ENCODE measurements at places on chromosomes 6 and 20. TPM values are rescaled to one million over a fixed set of nuclear protein-coding genes. Genes with fewer than 3 reads are reported as not detected.

DNA sequence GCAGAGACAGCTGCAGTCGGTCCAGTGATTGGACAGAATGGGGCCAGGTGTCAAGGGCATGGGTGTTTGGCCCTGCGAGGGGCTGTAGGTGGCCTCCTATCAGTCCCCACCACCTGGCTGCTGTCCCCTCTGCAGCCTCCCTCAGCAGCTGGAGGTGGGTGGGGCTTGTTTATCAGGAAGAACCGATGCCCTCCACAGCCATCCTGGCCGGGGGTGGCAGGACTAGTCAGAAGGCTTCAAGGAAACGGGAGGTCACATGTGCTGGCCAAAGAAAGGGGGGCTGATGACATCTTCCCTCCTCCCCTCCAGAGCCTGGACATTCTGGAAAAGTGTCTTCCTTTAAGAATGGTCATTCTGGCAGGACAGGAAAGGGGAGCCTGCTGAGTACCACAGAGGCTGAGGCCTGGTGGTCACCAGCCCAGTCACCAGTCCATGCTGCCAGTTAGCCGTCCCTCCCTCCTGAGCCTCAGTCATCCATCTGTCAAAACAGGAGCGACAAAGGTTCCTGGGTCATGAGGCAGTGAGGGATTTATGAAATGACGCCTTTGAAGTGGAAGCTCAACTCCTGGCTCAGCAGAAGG is 4.1 kb downstream of the FAM210B start:
- no peak for DNase-seq

DNA sequence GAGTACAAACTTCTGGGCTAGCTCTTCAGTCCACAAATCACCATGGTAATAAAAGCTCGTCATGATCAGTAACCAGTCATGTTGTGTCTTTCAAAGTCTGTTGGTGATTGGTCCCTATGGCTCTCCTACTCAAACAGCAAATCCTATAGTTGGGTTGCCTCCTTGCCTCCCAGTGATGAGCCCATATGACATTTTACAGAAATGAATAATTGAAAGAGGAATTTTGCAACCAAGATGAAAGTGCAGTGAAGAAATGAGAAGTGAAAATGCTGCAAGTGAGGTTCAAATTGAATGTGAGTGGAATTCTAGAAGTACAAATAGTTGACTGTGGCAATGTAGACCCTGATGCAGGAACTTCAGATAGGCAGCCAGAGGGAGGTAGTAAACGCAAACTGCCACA is 5.1 kb upstream of the SIRPD start:
- no peak for DNase-seq

DNA sequence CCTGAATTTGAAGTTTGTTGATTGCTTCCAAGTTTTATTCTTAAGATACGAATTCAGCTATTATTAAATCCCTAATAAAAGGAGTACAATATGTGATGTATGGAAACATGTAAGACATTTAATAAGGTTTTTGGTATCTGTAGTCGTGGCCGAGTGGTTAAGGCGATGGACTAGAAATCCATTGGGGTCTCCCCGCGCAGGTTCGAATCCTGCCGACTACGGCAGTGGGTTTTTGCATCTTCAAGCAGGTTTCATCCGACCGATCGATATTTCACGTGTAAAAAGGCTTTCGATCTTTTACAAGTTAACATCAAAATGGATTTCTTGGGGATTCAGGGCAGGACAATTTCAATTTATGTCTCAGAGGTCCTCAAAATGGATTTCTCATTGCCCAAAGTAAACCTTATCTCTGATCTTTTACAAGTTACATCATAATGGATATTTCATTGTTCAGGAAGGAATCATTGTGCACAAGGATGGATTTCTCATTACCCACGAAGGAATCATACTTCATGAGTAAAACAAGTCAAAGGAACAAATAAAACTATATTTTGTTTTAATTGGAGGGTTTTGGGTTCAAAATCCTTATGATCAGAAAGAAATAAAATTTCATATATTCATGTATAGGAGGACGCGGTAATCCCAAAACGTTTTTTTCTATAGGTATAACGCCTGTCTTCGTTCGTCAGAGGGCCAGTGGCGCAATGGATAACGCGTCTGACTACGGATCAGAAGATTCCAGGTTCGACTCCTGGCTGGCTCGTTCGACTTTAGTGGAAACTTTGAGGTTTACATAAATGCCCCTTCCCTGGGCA is 37.3 kb upstream of the BTN3A2 start:
- peak; percentile 74 for DNase-seq

- no peak for DNase-seq
These were observed 839.5 kb upstream of the FLRT3 start for GRCh38 chr20:15176929-15177328.

- DNase-seq, result no peak
These were observed 11.4 kb upstream of the SNX9 start for GRCh38 chr6:157811476-157812173.

- DNase-seq, result no peak
These were observed 238.5 kb downstream of the GMPR start for GRCh38 chr6:16476861-16477260.

DNA sequence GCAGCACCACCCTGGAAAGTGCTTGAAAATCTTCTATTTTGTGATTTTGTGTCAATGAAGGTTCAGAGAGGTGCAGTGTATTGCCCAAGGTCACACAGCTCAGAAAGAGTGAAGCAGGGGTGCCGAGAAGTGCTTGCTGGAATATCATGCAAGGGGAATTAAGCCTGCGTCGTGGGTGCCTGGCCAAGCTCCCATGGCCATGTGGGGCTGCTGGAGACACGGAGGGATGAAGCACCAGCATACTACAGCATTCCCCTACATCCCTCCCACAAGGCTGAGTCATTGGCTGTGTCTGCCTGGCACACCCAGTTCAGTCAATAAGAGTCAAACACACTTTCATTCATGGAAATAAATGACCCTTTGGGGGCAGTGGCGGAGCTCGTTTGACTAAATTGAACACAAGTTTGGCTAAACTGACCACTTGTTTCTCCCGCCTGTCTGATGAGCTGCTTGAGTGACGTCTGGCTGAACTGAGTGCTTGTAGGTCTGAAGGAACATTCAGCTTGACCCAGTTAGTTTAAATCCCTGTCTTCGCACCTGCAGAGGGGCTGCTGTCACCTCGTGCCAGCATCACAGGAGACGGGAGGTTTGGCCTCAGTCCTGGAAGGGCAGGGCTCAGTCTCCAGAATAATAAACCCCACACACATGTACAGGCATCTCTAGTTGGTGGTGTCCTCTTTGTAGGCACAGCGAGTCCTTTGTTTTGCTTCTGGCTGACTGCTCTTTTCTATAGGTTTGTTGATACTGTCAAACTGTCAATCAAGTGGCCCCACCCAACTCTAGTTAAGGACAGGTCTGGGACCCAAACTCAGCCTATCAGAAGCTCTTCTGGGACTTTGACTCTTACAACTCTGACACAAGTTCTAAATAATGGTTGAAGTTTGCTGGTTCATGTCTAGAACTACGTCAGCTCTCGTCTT is 8.4 kb upstream of the TGM2 start:
- DNase-seq, result no peak

GRCh38 chr6:3949521-3949920 is 100.3 kb downstream of the FAM50B start:
- DNase-seq, result no peak

DNA sequence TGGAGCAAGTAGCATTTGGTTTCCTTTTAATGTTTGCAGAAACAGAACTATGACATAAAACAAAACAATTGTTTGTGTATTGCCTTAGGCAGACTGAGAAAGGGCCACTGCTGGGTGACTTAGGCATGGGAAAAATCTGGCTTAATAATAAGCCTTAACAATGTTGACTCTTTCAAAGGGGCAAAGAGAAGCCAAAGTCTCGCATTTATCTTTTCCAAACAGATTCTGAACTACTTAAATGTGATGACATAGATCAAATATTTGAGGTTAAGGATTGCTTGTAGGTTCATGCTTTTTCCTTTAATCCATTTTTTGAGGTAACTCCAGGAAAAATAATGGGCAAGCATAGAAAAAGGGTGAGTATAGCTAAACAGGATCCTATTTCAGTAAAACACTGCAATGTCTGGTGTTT is 39.6 kb downstream of the ADAT2 start:
- DNase-seq, result no peak

DNA sequence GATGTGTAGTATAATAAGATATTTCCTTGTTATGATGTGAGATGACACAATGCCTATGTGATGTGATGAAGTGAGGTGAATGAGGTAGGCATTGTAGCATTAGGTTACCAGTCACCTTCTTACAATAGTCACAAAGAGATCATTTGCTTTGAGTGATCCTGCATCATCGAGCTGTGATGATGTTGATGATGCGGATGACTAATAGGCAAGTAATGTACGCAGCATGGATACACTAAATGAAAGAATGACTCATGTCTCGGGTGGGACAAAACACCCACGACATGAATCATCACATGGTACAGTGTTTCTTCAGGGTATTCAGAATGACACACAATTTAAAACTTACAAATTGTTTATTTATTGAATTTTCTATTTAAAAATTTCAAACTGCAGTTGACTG is 806.3 kb upstream of the GJE1 start:
- peak; percentile 54 for DNase-seq

DNA sequence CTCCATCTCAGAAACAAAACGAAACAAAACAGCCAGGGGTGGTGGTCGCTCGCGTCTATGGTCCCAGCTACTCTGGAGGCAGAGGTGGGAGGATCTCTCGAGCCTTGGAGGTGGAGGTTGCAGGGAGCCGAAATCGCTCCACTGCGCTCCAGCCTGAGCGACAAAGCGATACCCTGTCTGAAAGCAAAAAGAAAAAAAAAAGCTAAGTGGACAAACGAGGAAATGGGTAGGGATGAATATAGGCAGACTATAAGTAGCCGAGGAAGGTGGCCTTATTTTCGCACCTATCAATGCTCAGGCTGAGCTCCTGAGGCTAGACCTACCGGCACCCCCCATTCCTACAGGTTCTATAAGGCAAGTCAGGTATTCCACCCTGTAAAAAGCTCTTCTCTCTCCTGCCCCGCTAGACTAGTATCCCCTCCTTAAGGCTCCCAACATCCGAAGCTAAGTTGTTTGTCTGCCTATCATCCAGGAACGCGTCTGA is 650 bp upstream of the CASP8AP2 start:
- peak; percentile 30 for DNase-seq

DNA sequence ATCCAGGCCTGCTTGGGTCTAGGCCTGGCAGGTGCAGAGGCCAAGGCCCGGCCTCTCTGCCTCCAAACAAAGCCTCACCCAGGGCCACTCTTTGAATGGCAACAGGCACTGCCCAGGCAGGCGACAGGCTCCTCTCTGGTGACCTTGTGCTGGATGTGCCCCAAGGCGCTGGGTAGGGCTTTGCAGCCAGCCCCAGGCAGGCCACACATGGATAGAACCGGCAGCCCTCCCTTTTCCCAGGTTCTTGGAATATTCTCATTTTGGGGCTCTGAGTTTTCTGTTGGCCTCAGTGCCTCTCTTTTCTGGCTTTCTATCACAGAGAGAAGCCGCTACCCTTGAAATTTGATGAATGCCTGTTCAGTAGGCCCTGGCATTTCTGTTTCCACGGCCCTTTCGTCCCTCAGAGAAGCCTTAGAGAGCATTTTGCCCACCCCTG is 18.9 kb downstream of the PKIG start:
- no peak for DNase-seq

DNA sequence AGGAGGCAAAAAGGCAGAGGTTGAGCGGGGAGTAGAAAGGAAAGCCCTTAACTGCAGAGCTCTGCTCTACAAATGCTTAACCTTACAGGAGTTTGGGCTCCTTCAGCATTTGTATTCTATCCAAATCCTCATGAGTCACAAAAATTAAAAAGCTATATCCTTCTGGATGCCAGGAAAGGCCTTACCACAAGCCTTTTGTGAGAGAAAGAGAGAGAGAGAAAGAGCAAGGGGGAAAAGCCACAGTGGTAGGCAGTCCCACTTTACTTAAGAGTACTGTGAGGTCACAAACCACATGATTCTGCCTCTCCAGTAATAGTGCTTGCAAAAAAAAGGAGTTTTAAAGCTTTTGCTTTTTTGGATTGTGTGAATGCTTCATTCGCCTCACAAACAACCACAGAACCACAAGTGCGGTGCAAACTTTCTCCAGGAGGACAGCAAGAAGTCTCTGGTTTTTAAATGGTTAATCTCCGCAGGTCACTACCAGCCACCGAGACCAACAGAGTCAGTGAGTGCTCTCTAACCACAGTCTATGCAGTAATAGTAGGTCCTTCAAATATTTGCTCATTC is at the start of gene RUNX2:
Gene RUNX2, plus strand, starts transcription at position 375 of the 567 bp plus-strand sequence. CDS start 397 bp downstream, outside the sequence.
- DNase-seq, result peak; percentile 13

DNA sequence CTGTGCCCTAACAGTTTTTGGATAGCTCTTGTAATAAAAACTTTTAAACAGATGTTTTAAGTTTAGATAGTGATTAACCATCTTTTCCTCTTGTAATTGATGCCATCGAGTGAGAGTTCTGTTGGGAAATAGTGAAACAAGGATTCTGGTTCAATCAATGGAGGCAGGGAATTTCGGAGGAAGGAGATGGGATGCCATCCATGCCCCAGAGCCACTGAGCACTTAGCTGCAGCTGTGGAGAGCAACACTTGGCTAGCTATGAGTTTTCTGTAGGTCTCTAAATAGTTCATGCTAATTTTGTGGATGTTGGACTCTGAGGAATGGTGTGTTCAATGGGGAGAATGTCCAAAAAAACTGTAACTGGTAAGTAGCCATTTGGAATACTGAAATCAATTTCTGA is 16.7 kb downstream of the CBFA2T2 start:
- no peak for DNase-seq

GRCh38 chr6:144896871-144897270 is 611.7 kb downstream of the UTRN start:
- DNase-seq, result no peak

- peak; percentile 92 for DNase-seq
These were observed 244.3 kb downstream of the ARID1B start for GRCh38 chr6:157021344-157021992.

GRCh38 chr6:90466154-90466940 is 120.5 kb downstream of the MAP3K7 start:
- peak; percentile 57 for DNase-seq

DIDO1 gene
- 46.3 TPM for total RNA-seq

NNAT gene
- total RNA-seq, result 0.23 TPM

E2F3 gene
- 21.5 TPM for total RNA-seq

OTOR gene
- total RNA-seq, result not detected

MGME1 gene
- total RNA-seq, result 30.1 TPM

TOX2 gene
- 0.52 TPM for total RNA-seq

SLC17A3 gene
- total RNA-seq, result not detected

PMEPA1 gene
- 1.0 TPM for total RNA-seq

RBM12 gene
- 161 TPM for total RNA-seq

IL17F gene
- total RNA-seq, result not detected

HNF4A gene
- not detected for total RNA-seq

All from activated naive CD8-positive, alpha-beta T cell treated with anti-CD3 and anti-CD28 coated beads for 36 hours (primary cell).